ENCODE measurements at places on chromosomes 4 and X.

DNA sequence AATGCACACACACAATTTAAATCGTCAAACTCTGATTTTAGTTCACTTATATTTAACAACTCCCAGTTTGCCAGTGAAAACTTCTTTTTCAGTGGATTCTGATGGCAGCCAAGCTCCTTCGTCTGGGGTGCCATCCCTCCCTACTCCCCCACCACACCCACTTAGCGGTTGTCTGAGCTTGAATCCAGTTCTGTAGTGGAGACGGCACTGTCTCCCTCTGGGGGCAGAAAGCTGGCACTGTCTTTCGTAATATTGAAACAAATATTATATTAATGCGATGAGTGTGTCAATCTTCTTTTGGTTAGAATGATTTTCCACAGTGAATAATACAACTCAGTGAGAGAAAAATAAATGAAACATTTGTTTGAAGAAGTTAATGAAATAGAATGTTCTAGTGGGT lies 5.4 kb downstream of the MEPE start:
- DNase-seq: no peak

- DNase-seq: no peak
Observed at GRCh38 chr4:77921701-77922100, 59.1 kb downstream of the MRPL1 start.

- DNase-seq: no peak
Observed at GRCh38 chr4:132998585-132999230, 150.4 kb upstream of the PCDH10 start.

- DNase-seq: no peak
Observed at GRCh38 chrX:132694382-132694781, 205.5 kb upstream of the MBNL3 start.

GRCh38 chr4:113708250-113708649 lies 53.3 kb downstream of the CAMK2D start:
- DNase-seq: no peak

- peak; percentile 54 for DNase-seq
Observed at GRCh38 chr4:40241941-40242340, 45.1 kb downstream of the RHOH start.

GRCh38 chr4:52932591-52933470 lies 70.7 kb downstream of the RASL11B start:
- no peak for DNase-seq

DNA sequence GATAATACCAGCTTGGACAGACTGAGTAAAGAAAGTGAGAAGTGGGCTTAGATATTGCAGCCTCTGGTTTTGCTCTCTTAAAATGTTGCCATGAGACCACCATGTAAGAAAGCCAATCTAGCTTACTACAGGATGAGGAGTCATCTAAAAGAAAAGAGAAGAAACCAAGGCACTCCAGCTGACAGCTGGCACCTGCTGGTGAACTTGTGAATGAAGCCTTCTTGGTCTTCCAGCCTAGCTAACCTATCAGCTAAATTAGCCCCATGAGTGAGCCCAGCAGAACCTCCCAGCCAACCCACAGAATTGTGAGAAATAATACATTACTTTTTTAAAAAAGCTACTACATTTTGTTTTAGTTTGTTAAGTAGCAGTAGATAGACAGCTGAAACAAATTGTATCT lies 154.5 kb upstream of the QRFPR start:
- DNase-seq: no peak

Measured in activated CD4-positive, alpha-beta T cell treated with anti-CD3 and anti-CD28 coated beads for 36 hours (primary cell).